HuH-7.5 (cell line): ENCODE measurements at places on chromosomes 5 and 9.

- no peak for DNase-seq
These were observed 1.5 kb upstream of the RASGRF2 start for GRCh38 chr5:80958616-80959015.

- no peak for DNase-seq
These were observed 26.8 kb downstream of the ASS1 start for GRCh38 chr9:130471411-130472183.

- no peak for DNase-seq
These were observed 124.4 kb downstream of the RFK start for GRCh38 chr9:76269789-76270188.

DNA sequence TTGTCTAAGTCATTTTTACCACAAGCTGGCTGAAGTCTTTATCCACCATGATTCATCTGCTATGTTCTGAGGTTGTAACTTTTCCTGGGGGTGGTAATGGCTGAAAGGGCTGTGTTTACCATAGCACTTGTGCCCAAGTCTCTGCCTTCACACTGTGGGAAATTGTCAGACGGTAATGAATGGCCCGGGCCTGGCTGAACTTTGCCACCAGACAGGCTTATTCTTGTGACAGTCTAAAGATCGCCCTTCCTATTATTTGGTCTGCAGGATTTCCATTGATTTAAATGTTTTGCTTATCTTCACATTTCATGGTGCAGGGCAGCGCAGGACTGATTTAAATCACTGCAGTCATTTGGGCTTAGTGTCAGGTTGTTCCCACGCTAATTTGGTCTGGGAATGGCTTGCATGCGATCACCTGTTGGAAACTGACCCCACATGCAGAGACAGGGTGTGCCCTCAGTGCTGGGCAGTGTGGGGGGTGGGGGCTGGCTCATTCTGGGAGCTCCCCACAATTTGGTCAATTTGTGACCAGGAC lies 109.3 kb upstream of the ICE1 start:
- no peak for DNase-seq

DNA sequence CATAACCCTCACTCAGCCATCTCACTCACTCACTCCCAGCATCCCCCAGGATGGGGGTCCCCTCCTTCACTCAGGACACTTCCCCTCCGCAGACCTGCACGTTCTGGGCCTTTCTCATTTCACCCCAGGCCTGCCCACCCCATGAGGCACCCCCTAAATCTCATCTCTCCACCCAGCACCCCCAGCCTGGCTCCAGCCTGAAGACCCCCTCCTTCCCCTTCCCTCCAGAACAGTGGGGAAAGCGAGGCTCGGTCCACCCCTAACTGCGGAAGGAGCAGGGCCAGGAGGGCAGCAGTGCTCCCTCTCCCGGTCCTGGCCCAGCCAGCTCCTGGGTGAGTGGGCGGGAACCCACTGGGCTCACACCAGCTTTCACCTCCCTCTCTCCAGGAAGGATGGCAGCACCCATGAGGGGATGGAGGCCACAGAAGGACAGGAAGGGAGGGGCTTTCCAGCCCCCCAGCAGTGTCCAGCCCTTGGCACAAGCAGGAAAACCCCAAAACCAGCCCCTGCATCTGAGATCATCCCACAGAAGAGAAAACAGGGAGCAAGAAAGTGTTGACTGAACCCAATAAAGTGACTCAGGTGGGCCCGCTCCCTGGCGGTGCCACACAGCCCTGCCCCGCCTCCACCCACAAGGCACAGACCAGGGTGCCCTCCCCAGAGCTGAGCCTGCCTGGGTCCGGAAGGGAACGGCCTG lies 55.0 kb downstream of the LRSAM1 start:
- no peak for DNase-seq

- DNase-seq, result no peak
These were observed 29.1 kb downstream of the GPR21 start for GRCh38 chr9:123062351-123063176.

- no peak for DNase-seq
These were observed 99.1 kb upstream of the RASGRF2 start for GRCh38 chr5:80860924-80861613.

DNA sequence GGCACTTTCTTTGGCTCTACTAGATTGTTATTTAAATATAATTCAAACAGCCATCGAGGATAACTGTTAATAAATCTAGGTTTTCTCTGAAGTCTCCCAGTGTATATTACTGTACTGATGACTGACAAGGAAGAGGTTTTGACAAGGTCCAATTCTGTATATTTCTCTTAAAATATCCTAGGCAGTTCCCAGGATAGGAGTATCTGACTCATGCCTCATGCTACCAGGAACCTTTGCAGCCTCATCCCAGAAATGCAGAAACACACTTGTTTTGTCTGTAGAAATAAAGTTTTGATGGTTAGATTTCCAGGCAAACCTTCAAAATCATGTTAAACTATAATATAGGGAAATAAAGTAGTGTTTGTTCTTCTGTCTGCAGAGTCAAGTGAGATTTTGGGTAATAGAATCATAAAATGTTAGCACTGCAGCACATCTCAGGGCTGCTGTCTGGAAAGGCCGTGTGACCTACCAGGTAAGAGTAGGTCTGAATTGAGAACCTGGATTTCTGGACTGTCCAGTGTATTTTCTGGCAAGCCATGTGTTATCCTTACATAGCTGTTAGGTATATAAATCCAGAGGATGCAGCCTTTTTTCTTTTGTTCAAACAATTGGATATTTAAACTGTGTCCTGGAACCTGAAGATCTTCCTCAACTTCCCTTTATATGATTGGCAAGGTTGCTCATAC lies 8.3 kb downstream of the UBE2D2 start:
- DNase-seq, result no peak

GRCh38 chr9:128798896-128799295 lies 11.8 kb downstream of the TBC1D13 start:
- no peak for DNase-seq

DNA sequence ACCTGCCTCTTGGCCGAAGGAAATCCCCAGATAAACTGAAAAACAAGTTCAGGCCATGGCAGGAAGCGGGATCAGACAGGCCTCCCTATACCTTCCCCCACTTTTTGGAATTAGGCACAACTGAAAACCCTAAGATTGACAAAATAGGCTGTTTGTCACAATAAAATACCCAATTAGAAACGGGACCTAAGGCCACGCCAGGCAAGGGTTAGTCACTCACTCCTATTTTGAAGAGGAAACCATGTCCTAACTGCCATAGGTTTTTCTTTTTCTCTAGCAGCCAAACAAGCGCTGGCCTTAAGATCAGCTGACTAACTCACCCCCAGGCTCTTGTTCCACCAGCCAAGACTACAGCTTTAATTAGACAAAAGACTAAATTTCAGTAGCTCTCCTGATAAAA lies 11.9 kb downstream of the FBP2 start:
- no peak for DNase-seq

GRCh38 chr9:135183528-135184180 lies 96.2 kb downstream of the OLFM1 start:
- no peak for DNase-seq

- no peak for DNase-seq
These were observed 69.4 kb upstream of the DAB2IP start for GRCh38 chr9:121581786-121582600.

GRCh38 chr9:95484225-95484624 lies 32.5 kb downstream of the PTCH1 start:
- DNase-seq, result no peak

GRCh38 chr5:137791799-137792198 lies 37.6 kb upstream of the HNRNPA0 start:
- no peak for DNase-seq

DNA sequence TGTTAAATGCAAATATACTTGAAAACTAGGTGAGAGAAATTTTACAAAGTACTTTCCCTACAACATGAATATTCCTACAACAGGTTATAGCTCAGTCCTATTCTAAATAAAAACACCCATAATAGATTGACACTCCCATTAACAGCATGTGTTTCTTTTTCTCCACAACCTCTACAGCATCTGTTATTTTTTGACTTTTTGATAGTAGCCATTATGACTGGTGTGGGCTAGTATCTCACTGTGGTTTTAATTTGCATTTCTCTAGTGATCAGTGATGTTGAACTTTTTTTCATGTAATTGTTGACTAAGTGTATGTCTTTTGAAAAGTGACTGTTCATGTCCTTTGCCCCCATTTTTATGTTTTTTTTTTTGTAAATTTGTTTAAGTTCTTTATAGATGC lies 1506.1 kb upstream of the CDH9 start:
- no peak for DNase-seq

- no peak for DNase-seq
These were observed 29.5 kb downstream of the SLC25A46 start for GRCh38 chr5:110768138-110768860.

- no peak for DNase-seq
These were observed 13.0 kb upstream of the CYFIP2 start for GRCh38 chr5:157252711-157253465.

GRCh38 chr9:70135176-70135575 lies 91.5 kb downstream of the MAMDC2 start:
- no peak for DNase-seq

DNA sequence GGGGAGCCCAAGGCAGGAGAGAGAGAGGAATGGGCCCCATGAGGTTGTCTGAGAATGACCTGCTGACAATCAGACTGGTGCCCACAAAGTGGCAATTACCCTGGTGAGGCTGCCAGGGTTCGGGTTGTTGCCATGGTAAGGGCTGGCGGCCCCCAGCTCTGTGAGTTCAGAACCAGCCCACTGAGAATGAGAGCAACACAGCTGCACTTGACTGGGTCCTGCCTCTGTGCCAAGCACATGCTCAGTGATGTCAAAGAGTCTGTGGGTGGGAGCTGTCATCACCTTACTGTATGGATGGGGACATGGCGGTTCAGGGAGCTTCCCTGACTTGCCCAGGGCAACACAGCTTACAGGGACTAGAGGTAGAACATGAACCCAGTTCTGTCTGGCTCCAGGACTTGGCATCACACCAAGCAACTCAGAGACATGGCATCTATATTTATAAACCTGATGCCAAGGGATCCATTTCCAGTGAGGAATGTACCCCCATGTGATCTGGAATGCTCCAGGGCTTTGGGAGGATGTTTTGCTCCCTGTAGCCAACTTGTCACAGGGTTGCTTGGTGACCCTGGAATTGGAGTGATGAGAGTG lies 38.2 kb upstream of the TEX48 start:
- no peak for DNase-seq

- DNase-seq, result no peak
These were observed 147.8 kb downstream of the KCTD16 start for GRCh38 chr5:144318460-144318859.

DNA sequence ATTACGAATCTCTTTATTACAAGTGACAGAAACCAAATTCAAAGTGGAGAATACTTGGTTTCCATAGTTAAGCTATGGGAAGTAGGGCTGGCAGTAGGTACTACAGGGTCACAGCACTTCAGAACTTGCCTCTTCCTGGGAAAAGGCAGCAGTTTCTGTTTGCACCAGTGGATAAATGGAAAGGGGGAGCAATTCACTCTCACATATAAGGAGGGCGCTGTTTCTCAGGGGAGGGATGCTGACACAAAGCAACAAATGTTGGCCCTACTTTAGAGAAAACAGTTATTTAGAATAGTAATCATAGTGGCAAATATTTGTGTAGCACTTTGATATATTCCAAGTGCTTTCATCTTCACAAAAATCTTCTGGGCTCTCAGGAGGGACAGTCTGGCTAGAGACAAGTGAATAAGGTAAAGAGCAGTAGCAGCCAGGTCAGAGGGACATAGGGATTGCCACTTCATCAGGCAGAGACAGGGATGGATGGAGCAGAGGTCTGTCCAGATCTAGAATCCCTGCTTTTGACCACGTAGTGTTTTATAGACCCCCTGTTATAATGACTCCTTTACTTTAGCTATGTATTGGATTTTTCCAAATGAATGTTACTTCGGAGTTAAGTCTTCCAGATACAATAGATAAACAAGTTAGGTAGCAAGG lies 554.8 kb upstream of the SGCD start:
- DNase-seq, result no peak

- DNase-seq, result no peak
These were observed 67.9 kb downstream of the ERBIN start for GRCh38 chr5:65994117-65994786.

GRCh38 chr9:88481933-88482332 lies 53.0 kb upstream of the NXNL2 start:
- no peak for DNase-seq
